ENCODE measurements at places on chromosomes 5 and 9.

DNA sequence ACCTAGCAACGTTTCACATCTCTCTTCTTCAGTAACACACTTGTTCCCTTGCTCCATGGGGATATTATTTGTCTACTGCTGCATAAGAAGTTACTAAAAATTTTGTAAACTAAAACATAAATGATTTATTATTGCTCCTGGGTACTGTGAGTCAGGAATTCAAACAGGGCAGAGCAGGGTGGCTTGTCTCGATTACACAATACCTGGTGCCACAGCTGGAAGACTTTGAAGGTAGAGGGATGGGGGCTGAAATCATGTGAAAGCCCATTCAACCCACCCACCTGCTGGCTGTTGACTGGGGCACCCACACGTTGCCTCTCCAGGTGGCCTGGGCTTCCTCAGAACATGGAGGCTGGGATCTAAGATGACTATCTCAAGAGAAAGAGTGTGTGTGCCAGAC lies 213.2 kb downstream of the ESM1 start:
- no peak overlapping the region for H3K4me3 ChIP-seq
- H3K27me3 ChIP-seq: peaks cover 1% of the 10 kb centered on the region
- H3K27ac ChIP-seq: no peak overlapping the region

DNA sequence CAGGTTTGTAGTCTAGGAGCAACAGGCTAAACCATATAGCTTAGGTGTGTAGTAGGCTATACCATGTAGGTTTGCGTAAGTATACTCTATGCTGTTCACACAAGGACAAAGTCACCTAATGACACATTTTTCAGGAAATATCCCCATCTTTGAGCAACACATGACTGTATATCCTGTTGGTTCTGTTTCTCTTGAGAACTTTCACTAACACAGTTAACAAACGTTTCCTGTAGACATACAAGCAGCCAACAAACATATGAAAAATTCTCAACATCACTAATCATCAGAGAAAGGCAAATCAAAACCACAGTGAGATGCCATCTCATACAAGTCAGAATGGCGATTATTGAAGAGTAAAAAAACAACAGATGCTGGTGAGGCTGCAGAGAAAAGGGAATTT lies 68.2 kb downstream of the NR2F1-AS1 start:
- no peak for DNase-seq
- peaks cover 4% of the 10 kb centered on the region for H3K27me3 ChIP-seq
- no peaks in the 10 kb centered on the region for H3K36me3 ChIP-seq
- H3K27ac ChIP-seq: no peak overlapping the region
- no peaks in the 10 kb centered on the region for H3K4me1 ChIP-seq
- no peak overlapping the region for H3K4me3 ChIP-seq

GRCh38 chr5:65190328-65191053 lies 291.2 kb downstream of the ADAMTS6 start:
- no peak for DNase-seq
- no peak overlapping the region for H3K27ac ChIP-seq
- H3K36me3 ChIP-seq: peaks cover 2% of the 10 kb centered on the region
- H3K4me3 ChIP-seq: no peak overlapping the region
- H3K4me1 ChIP-seq: peaks cover 6% of the 10 kb centered on the region

GRCh38 chr5:150132740-150133139 lies 22.9 kb downstream of the PDGFRB start:
- no peak for DNase-seq
- H3K27ac ChIP-seq: no peak overlapping the region
- H3K4me1 ChIP-seq: peaks cover 4% of the 10 kb centered on the region
- no peaks in the 10 kb centered on the region for H3K36me3 ChIP-seq
- H3K27me3 ChIP-seq: peaks cover 6% of the 10 kb centered on the region

- DNase-seq: no peak
- no peaks in the 10 kb centered on the region for H3K27me3 ChIP-seq
- no peak overlapping the region for H3K27ac ChIP-seq
- peak overlapping the region; percentile 90 for H3K4me3 ChIP-seq
- H3K36me3 ChIP-seq: no peaks in the 10 kb centered on the region
Measured at GRCh38 chr9:130833031-130833990, 1.7 kb upstream of the ABL1 start.

DNA sequence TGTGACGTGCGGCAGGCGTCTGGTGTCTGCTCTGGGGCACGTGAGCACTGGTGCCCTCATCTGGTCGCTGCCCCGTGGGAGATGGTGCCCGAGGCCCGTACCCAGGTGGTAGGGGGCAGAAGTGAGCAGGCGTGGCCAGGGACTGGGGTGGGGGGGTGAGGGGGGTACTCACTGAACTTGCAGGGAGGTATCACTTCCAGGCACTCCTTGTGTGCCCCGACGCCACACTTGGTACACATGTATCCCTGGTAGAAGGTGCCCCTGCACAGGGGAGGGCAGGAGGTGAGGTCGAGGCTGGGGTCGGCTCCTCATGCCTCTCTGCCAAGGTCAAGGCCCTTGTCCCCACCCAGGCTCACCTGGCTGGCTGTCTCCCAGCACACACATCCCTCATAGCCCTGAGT lies 45.2 kb upstream of the SARDH start:
- no peak for DNase-seq
- no peaks in the 10 kb centered on the region for H3K36me3 ChIP-seq

GRCh38 chr9:18023332-18023731 lies 444.5 kb downstream of the SH3GL2 start:
- no peak overlapping the region for H3K27ac ChIP-seq
- DNase-seq: no peak
- H3K27me3 ChIP-seq: no peaks in the 10 kb centered on the region
- no peak overlapping the region for H3K4me3 ChIP-seq
- H3K4me1 ChIP-seq: no peaks in the 10 kb centered on the region

GRCh38 chr5:112684121-112684520 lies 53.6 kb upstream of the APC start:
- DNase-seq: no peak
- H3K36me3 ChIP-seq: no peaks in the 10 kb centered on the region
- H3K27me3 ChIP-seq: peaks cover 3% of the 10 kb centered on the region
- no peak overlapping the region for H3K27ac ChIP-seq
- no peaks in the 10 kb centered on the region for H3K4me1 ChIP-seq

- peaks cover 3% of the 10 kb centered on the region for H3K36me3 ChIP-seq
- H3K4me3 ChIP-seq: peak within 1 kb of the TSS; percentile 67
- no peak within 1 kb of the TSS for H3K27ac ChIP-seq
- DNase-seq: no peak
Measured at GRCh38 chr5:81393783-81394718, at the start of gene ACOT12. Gene ACOT12, minus strand, starts transcription at chr5:81394134. Its CDS starts 20 bp downstream, at chr5:81394114.
